IPS DF 6.9 (cell line): ENCODE measurements at places on chromosomes 4 and X.

- H3K27me3 ChIP-seq, result no peaks in the 10 kb centered on the region
- H3K4me3 ChIP-seq, result no peak overlapping the region
- H3K4me1 ChIP-seq, result no peaks in the 10 kb centered on the region
- H3K36me3 ChIP-seq, result no peaks in the 10 kb centered on the region
Measured at GRCh38 chr4:77795326-77795725, 23.8 kb downstream of the CNOT6L start.

DNA sequence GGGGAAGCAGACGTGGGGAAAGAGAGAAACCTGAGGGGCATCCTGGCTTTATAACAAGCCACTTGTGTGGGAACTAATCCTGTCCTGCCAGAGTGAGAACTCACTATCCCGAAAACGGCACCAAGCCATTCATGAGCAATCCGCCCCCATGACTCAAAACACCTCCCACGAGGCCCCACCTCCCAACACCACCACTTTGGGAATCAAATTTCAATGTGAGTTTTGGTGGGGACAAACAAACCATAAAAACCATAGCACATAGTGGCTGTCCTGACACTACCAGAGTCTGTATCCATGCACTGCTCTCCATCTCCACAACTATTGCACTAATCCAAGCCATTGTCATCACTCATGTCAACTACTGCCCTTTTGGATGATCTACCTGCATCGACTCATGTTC lies 28.5 kb upstream of the SEPTIN6 start:
- H3K27ac ChIP-seq, result no peak overlapping the region
- no peaks in the 10 kb centered on the region for H3K36me3 ChIP-seq
- no peaks in the 10 kb centered on the region for H3K27me3 ChIP-seq
- no peak for DNase-seq
- H3K4me1 ChIP-seq, result no peaks in the 10 kb centered on the region

GRCh38 chr4:186719925-186720694 lies 3.5 kb downstream of the FAT1 start:
- peaks cover 6% of the 10 kb centered on the region; the same call in 1 of the 2 replicates for H3K4me1 ChIP-seq
- DNase-seq, result no peak
- H3K27me3 ChIP-seq, result no peaks in the 10 kb centered on the region

GRCh38 chrX:77446908-77447652 lies at the start of gene FGF16:
TSS of gene FGF16 (plus strand) at chrX:77447389. CDS start at chrX:77447675, 286 bp downstream.
- no peaks in the 10 kb centered on the region; the same call in 1 of the 2 replicates for H3K27me3 ChIP-seq
- H3K4me1 ChIP-seq, result peaks cover 3% of the 10 kb centered on the region
- H3K4me3 ChIP-seq, result peak within 1 kb of the TSS; percentile 61; the same call in 1 of the 2 replicates
- H3K27ac ChIP-seq, result no peak within 1 kb of the TSS

DNA sequence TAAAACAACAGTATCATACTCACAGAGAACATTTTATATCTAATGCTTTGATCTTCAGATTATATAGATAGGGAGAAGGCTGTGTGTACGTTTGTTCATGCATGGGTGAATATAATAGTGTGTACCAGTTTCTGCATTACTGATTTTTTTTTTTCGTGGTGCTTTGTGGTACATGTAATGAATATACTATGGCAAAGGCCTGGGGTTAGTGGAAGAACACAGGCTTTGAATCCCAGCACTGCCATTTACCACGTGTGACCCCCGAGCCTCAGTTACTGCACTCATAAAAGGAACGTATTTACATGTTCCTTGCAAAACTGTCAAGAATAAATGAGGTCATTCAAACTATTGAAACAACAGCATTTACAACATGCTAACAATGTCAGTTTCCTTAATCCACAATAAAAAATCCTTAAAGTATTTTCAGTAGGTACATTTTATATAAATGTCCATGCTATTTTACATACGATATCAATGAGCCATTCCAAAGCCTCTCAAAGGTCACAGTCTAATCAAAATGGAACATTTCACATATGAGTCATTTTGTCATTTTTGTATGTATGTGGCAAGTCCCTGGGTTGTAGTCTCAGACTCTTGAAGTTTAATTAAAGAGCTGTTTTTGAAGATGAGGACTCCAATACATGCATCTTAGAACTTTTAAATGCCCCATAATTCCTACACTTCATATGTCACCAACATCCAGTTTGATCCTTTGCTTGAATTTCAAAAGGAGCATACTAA lies 242.8 kb downstream of the PPP3CA start:
- no peak overlapping the region for H3K4me3 ChIP-seq
- DNase-seq, result no peak
- H3K4me1 ChIP-seq, result no peaks in the 10 kb centered on the region
- H3K27me3 ChIP-seq, result no peaks in the 10 kb centered on the region
- H3K27ac ChIP-seq, result no peak overlapping the region
- no peaks in the 10 kb centered on the region for H3K36me3 ChIP-seq

DNA sequence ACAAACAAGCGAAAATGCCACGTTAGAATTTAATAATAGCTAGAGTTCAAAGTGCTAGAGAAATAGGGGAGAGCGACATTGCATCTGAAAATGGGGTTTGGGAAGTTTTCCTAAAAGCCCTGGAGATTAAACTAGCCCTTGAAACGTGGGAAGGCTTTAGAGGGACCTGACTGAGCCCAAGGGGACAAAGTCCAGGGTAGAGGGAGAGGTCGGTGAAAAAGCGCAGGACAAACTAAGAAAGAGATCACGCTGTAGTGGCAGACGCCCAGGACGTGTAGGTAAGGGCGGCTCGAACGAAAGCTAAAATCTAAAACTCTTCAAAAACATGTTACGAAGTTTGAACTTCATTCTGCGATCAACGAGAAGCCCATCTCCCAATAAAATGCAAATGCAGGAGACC lies 1.1 kb upstream of the ATP11C start:
- H3K4me3 ChIP-seq, result no peak overlapping the region
- no peaks in the 10 kb centered on the region; the same call in 1 of the 2 replicates for H3K4me1 ChIP-seq
- no peak for DNase-seq
- H3K27me3 ChIP-seq, result no peaks in the 10 kb centered on the region
- no peak overlapping the region for H3K27ac ChIP-seq

- H3K36me3 ChIP-seq, result no peaks in the 10 kb centered on the region
- no peaks in the 10 kb centered on the region for H3K4me1 ChIP-seq
- H3K4me3 ChIP-seq, result no peak overlapping the region
Measured at GRCh38 chrX:45748369-45748774, 547.7 kb upstream of the DIPK2B start.

DNA sequence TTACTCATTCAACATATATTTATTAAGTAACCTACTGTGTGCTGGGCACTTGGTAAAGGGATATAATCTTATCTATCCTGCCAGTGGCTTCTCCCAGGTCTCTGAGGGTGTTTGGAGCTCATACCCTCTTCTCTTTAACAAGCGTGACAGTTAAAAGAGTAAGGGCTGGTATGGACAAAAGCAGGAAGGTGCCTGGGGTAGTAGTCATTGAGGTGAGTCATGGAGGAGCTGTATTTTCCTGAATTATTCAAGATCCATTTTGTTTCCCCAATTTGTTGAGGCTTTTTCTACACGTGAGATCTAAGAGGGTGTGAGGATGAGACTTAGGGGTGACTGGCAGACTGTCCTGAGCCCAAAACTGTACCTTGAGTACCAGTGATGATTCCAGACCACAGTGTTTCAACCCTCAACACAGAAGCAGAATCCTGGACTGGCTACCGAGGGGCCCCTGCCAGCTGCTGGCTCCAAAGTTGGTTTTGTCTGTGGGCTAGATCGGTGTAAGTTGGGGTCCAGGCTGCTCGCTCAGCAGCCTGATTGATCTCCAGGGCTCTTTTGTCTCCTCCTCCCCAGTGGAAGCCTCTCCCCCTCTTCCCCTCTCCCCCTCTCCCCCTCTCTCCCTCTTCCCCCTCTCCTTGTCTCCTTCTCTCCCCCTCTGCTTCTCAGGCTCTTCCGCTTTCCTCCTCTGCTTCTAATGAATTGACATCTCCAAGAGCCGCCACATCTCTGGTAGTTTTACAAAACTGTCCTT lies at the start of gene DRP2:
Gene DRP2 (plus strand): TSS at position 671 of the 748 bp plus-strand sequence. CDS start 11,862 bp downstream, outside the sequence.
- H3K4me1 ChIP-seq, result no peaks in the 10 kb centered on the region; the same call in 1 of the 2 replicates
- H3K27ac ChIP-seq, result no peak within 1 kb of the TSS
- H3K27me3 ChIP-seq, result no peaks in the 10 kb centered on the region
- H3K36me3 ChIP-seq, result no peaks in the 10 kb centered on the region
- DNase-seq, result no peak
- H3K4me3 ChIP-seq, result no peak within 1 kb of the TSS

- no peak overlapping the region for H3K27ac ChIP-seq
- H3K4me1 ChIP-seq, result no peaks in the 10 kb centered on the region
- no peak for DNase-seq
Measured at GRCh38 chr4:24742335-24742734, 53.0 kb upstream of the SOD3 start.

GRCh38 chrX:39890807-39891206 lies 207.0 kb downstream of the BCOR start:
- no peak overlapping the region for H3K27ac ChIP-seq
- H3K4me1 ChIP-seq, result no peaks in the 10 kb centered on the region
- no peaks in the 10 kb centered on the region for H3K27me3 ChIP-seq
- no peak overlapping the region for H3K4me3 ChIP-seq
- DNase-seq, result no peak

DNA sequence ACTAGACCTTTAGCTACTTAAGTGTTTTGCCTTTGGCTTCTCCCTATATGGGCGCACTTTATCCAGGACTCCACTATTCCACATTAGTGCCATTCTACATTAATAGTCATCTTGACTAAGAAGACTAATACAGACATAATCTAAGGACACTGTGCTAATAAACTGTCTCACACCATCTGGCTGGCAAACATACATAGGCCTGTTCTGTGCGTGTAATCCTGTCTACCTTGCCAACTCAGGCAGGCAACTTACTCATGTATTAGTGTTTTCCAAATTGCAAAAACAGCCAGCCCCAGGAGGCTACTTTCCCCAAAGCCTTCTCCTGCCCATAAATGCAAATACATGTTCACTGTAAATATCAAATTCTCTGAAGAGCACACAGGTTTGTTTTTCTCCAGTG lies 587.3 kb downstream of the TMA16 start:
- H3K4me1 ChIP-seq, result no peaks in the 10 kb centered on the region
- H3K27me3 ChIP-seq, result no peaks in the 10 kb centered on the region
- no peak for DNase-seq

DNA sequence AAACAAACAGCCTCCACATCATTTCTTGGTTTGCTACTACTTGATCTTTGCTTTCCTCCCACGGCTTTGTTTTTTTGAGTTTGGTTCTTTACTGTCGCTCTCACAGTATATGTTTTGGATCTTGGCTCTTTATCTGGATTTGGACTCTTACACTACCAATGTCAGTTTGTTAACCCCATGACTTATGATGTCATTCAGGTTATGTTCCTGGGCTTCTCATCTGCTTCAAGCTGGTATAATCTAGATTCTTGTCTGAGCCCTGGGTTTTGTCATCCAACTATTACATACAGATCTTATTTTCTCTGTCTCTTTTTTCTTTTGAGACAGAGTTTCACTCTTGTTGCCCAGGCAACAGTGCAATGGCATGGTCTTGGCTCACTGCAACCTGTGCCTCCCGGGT lies 482.9 kb upstream of the TEX13C start:
- H3K36me3 ChIP-seq, result no peaks in the 10 kb centered on the region
- H3K4me3 ChIP-seq, result no peak overlapping the region
- no peaks in the 10 kb centered on the region for H3K4me1 ChIP-seq

- H3K27ac ChIP-seq, result no peak overlapping the region
- peak overlapping the region; percentile 40; the same call in 1 of the 2 replicates for H3K4me3 ChIP-seq
- no peaks in the 10 kb centered on the region; the same call in 1 of the 2 replicates for H3K36me3 ChIP-seq
- H3K27me3 ChIP-seq, result no peaks in the 10 kb centered on the region
Measured at GRCh38 chr4:77074381-77074831, 1.4 kb downstream of the CCNI start.

DNA sequence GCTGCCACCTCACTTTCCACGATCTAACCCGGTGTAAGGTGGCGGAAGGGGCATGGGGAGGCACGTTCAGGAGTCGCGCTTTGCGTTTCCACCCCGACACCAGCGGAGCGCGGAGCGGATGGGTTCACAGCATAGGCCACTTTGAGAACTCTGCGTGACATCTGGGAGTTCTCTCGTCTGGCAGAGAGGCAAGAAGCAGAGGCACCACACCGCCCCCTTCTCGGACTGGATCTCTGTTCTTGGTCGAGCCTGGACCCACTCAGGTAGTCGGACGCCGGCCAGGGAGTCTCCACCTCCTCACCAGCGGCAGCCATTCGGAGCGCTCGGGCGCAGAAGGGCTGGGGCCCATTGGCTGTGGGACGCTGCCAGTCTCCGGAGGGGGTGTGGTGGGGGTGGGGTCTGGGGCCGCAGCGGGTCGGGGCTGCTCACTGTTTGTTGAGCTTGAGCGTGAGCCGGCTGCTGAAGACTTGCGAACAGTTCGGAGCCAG lies at the start of gene DACH2:
Gene DACH2 (plus strand): TSS at position 428 of the 488 bp plus-strand sequence.
- no peaks in the 10 kb centered on the region; the same call in 1 of the 2 replicates for H3K4me1 ChIP-seq
- peak; percentile 43 for DNase-seq
- H3K27ac ChIP-seq, result no peak within 1 kb of the TSS
- peak within 1 kb of the TSS; percentile 63; the same call in 1 of the 2 replicates for H3K4me3 ChIP-seq
- H3K27me3 ChIP-seq, result peaks cover 11% of the 10 kb centered on the region; the same call in 1 of the 2 replicates
- no peaks in the 10 kb centered on the region for H3K36me3 ChIP-seq

GRCh38 chr4:1505511-1506460 lies 99.5 kb upstream of the NKX1-1 start:
- H3K27ac ChIP-seq, result no peak overlapping the region
- no peak overlapping the region for H3K4me3 ChIP-seq
- DNase-seq, result no peak
- H3K36me3 ChIP-seq, result no peaks in the 10 kb centered on the region
- no peaks in the 10 kb centered on the region for H3K4me1 ChIP-seq

DNA sequence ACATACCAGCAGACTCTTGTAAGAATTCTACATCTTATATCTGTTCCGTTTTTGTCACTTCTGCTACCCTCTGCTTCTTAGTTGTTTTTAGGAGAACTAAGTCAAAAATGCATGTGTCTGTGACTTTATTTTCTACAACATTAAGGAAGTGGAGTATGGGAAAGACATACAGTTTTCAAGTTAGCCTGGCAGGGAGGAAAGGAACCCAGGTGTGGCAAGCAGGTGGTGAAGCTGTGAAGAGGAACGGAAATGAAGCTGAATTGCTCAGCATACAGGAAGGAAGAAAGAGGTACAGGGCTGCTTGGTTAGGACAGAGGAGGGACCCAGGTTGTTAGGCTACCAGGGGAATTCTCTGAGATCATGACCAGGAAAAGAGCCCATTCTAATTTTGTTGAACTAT lies 9.4 kb downstream of the GPRIN3 start:
- no peak for DNase-seq
- no peaks in the 10 kb centered on the region for H3K4me1 ChIP-seq
- no peak overlapping the region for H3K4me3 ChIP-seq
- H3K27me3 ChIP-seq, result no peaks in the 10 kb centered on the region
- H3K36me3 ChIP-seq, result no peaks in the 10 kb centered on the region

GRCh38 chr4:86141161-86141560 lies 218.7 kb downstream of the MAPK10 start:
- no peak for DNase-seq
- H3K27ac ChIP-seq, result no peak overlapping the region
- no peaks in the 10 kb centered on the region for H3K36me3 ChIP-seq
- H3K27me3 ChIP-seq, result no peaks in the 10 kb centered on the region

- H3K27ac ChIP-seq, result no peak overlapping the region
- DNase-seq, result no peak
- no peaks in the 10 kb centered on the region for H3K4me1 ChIP-seq
Measured at GRCh38 chrX:151743651-151744470, 9.3 kb downstream of the CNGA2 start.

DNA sequence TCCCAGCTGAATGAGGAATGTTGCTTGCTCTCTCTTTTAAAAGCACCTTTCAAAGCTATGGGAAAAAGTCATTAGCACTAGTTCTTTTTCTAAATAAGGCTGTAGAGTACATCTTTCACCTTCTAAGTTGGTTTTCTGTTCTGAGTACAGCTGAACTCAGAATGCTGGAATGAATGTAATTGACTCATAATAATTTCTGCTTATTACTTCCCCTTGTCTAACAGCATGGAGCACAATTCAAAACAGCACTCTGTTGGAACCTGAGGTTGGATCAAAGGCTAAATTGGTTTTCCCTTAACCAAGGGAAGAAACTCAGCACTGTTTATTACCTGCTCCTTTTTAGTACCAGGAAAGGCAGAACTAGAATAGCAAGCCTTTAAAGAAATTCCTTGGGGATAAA lies 33.5 kb upstream of the CYP2U1 start:
- no peaks in the 10 kb centered on the region for H3K27me3 ChIP-seq
- no peaks in the 10 kb centered on the region for H3K36me3 ChIP-seq
- H3K4me3 ChIP-seq, result no peak overlapping the region
